Fibroblast of gingiva (primary cell): ENCODE measurements at places on chromosomes 6 and 20.

DNA sequence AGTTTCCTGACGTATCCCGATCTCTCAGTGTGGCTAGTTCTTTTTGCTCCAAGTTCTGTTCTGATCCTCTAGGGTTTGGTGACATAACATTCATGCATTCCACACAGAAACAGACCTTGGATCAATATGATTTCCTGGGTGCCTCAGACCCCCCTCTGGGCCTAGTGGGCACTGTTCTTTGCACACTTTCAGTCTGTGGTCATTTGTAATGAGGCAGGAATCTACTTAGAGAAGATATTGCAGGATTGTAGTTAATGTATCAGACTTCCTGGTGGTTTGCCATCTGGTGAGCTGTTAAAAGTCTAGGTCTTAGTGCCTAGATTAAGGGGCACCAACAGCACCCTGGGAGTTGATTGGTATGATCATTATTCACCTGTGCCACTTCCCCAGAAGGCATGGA, 7.5 kb downstream of the BEND6 start:
- DNase-seq = no peak

DNA sequence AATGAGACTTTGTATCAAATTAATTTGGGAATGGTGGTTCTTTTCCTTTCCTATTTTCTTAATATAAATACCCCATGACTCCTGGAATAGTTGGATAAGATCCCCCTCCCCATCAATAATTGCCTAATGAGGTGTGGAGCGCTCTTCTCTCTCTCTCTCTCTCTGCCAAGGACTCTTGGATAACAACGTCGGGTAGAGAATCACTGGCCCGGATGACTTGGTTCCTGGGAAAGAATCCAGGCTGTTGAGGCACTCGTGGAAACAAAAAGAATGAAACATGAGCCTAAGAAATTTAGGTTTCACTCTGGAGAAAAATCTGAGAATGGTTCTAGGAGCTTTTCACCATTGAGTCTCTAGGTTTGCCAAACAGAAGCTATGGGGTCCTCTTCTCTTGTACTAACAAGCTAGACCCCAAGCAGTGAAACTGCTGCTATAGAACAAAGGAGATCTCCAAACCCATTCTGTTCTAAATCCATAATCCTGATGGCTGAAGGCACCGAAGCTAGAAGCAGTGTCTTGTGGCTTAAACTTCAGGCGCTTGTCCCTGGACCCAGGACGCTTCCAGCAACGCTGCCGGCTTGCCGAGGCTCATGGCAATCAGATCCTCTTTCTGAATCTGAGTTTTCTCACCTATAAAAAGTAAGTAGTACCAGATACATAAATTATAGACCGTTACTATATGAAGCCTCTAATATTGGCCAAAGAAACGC, 241.6 kb upstream of the BTBD3 start:
- DNase-seq = peak; percentile 22

DNA sequence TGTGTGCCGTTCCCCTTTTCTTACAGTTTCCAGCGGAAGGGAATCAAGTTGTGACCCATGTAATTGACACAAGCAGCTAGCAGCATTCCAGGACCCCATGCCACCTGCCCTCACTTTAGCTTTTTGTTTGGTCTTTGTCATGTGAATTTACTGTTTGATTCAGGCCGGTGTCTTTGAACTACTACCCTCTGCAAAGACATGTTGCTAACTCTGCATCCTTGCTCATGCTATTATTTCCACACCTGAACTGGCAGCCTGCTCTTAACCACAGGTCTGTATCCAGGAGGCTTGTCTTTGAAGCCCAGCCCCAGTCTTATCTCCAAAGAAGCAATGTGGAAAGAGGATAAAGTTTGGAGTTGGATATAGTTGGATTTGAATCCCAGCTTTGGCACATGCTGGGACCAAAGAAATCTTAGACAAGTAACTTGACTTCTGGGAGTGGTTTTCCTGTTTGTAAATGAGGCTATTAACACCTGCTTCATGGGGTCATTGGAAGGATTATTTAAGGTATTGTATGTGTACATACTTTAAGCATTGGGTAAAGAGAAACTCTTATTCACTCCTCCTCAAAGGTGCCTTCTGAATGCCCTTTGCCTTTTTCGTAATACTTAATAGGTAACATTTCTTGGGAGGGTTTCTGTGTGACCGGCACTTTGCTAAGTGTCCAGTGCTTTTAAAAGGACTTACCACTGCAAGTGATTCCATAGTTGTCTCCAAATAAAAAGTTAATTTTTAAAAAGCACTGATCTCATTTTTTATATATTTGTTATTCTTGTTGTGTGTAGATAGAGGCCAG, 52.4 kb downstream of the RALY start:
- no peak for DNase-seq

GRCh38 chr6:125748406-125749172, 843 bp upstream of the HEY2 start:
- DNase-seq = peak; percentile 4

DNA sequence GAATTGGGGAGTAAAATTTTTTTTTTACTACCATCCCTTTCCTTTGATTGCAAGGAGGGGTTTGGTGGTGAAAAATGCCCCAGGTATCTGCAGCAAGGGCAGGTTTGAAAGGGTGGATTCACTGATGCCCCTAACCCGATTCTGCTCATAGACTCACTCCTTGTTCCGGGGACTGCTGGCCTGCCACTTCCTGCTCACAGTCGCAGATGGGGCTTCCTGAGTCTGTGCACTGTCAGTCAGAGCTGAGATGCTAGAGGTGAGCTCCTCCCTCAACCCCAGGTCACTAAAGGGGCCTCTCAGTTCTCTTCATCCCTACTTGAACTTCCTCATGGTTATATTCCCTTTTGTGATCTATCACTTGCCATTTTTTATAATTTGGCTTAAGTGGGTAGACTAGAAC, 357.9 kb downstream of the FARS2 start:
- DNase-seq = no peak

- DNase-seq = no peak
Measured at GRCh38 chr6:143204045-143204444, 143.4 kb downstream of the AIG1 start.

- DNase-seq = no peak
Measured at GRCh38 chr20:36540551-36541211, 638 bp upstream of the MYL9 start.

GRCh38 chr20:2171266-2171790, 69.7 kb downstream of the STK35 start:
- DNase-seq = no peak

- no peak for DNase-seq
Measured at GRCh38 chr6:105644073-105644489, 241.2 kb upstream of the PREP start.

- DNase-seq = peak; percentile 93
Measured at GRCh38 chr6:11732036-11732631, 46.5 kb downstream of the ADTRP start.

DNA sequence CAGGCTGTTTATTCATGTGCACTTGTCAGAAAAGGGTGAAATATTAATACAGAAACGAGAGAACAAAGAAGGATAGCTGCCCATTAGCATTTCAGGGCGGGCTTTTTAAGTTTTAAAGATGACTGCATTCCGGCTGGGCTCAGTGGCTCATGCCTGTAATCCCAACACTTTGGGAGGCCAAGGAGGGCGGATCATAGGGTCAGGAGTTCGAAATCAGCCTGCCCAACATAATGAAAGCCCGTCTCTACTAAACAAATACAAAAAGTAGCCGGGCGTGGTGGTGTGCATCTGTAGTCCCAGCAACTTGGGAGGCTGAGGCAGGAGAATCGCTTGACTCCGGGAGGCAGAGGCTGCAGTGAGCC, 130.5 kb downstream of the HFE start:
- DNase-seq = no peak

GRCh38 chr6:108164815-108165706, 761 bp upstream of the NR2E1 start:
- no peak for DNase-seq

DNA sequence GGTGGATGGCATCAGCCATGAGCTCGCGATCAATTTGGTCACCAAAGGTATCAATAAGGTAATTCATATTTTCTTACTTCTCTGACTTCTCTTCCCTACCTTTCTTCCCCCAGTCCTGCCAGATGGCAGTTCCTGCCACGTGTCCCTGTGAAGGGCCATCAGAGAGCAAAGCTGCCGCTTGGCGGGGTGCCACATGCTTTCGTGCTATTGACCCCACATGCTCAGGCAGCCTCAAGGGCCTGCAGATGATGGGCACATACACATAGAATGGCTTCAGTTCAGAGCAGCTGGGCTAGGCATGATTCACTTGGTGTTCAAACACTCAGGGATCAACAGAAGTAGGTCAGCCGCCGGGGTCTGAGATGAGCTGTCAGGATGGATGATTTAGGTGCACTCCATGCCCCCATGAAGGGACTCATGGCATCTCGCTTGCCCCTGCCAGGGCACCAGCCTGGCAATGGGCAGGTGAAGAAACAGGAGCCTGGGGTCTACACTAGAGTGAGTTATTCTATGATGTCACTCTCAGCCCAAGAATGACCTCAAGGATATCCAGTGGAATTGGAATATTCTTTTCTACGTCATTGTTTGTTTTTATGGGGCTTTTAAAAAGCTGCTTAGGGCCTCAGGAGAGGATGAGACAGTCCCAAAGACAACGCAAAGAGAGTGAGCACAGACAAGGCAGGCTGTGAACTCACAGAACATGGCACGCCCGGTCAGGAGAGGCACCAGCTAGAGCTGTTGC, 25.5 kb downstream of the BANF2 start:
- no peak for DNase-seq

- DNase-seq = no peak
Measured at GRCh38 chr6:137866200-137866913, 702 bp upstream of the TNFAIP3 start.

DNA sequence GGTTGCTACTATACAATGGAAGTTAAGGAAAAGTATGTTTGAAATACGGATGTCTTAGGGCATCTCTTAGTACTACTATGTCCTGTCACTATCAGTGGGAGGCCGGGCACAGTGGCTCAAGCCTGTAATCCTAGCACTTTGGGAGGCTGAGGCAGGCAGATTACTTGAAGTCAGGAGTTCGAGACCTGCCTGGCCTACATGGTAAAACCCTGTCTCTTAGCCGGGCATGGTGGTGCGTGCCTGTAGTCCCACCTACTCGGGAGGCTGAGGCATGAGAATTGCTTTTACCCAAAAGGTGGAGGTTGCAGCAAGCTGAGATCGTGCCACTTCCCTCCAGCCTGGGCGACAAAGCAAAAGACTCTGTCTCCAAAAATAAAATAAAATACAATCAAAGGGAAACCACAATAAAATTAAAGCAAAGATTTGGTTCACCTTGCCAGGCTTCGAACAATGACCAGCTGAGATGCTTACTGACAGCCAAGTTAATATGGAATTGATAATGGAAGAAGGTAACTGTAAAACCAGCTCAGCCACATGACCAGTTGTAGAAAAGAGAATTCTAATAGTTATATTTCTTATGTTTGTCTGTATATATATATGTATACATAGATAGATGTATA, 6.5 kb downstream of the CD24 start:
- DNase-seq = no peak

DNA sequence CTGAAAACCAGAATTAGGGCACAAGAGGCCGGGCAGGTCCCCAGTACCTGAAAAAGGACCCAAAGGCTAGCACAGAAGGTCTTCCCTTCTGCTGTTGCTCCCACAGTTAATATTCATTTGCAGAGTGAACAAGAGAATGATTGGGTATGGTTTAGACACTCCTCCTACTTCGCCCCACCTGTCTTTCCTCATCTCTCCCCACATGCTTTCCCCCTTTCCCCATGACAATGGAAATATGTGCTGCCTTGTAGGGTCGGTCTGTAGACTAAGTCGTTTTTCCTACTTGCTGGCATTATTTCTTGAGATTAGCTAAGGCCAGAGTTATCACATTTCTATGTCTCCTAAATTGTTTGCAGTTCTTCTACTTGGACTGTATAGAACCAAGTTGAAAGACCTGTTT, 181.9 kb downstream of the PDE7B start:
- no peak for DNase-seq

GRCh38 chr20:48718786-48719578, 108.8 kb downstream of the PREX1 start:
- DNase-seq = no peak

DNA sequence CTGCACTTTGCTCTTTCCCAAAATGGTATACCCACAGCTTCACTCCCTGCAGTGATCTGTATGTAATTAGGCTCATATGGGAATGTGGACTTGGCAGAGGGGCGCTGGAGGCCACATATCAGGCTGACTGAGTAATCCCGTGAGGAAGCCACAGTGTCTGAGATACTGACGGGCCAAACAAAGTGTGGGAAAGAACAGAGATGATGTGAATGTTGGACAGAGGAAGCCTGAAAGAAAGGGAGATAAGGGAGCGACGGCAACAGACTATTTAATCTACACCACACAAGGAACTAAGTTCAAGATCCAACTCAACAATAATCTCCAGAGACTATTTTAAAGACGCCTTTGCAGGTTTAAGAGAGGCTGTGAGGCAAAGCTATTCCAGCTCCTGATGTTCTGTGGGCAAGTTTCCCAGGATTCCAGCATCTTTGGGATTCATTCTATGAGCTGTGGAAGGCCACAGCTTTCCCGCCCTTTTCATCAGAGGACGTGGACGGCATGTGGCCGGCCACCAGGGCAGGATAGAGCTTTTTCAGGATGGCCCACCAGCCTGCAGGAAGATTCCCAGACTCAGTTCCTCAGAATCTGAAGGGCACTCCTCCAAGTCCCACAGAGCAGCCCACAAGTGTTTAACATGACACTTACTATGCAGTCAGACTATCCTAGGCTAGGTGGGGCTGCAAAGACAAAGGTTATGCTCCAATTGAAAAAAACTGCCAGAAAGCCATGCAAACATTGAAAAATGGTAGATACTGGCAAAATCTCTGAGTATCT, 237.5 kb downstream of the ATXN1 start:
- DNase-seq = peak; percentile 84

DNA sequence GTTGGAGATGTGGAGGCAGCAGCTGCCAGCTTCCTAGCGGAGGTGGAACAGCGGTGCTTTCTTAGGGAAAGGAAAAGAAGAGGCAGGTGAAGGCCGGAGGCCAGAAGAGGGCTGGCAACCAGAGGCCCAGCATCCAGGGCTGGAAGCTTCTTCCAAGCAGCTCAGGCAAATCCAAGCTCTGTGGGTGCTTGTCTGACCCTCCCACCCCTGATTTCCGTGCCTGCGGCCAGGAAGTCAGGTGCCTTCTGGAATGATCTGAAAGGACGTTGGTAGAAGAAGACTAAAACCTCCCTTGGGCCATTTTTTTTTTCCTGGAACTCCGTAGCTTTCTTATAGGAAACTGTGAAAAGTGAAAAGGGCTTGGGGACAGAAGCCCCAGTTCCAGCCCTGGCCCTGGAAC, 33.1 kb upstream of the GABRR1 start:
- no peak for DNase-seq

DNA sequence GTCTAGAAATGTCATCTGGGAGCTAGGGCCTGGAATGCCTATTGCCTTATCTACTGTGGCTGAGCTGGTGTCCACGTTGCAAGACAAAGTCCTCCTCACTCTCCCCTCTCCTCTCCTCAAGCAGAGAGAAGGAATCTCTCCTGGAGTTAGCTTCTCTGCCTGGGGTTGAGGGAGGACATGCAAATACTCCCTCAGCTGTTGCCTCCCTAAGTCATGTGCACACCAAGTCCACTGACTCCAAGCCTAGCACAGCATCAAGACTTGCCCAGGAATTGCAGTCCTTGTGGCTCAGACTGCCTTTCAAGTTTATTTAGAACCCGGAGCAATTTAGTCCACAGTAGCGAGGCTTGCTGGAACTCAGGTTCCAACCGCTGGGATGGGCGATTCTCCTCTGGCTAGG, 38.0 kb upstream of the SCP2D1 start:
- no peak for DNase-seq

- peak; percentile 52 for DNase-seq
Measured at GRCh38 chr6:31441365-31442267, 38.2 kb downstream of the MICA start.

GRCh38 chr6:91221072-91221720, 634.3 kb upstream of the MAP3K7 start:
- no peak for DNase-seq
